ENCODE measurements at places on chromosomes 7 and 10.
A peak's percentile ranks its signal among the peaks of the same experiment; 100 is the strongest.

GRCh38 chr7:22386865-22387264 lies 29.9 kb upstream of the RAPGEF5 start:
- ATAC-seq = no peak

DNA sequence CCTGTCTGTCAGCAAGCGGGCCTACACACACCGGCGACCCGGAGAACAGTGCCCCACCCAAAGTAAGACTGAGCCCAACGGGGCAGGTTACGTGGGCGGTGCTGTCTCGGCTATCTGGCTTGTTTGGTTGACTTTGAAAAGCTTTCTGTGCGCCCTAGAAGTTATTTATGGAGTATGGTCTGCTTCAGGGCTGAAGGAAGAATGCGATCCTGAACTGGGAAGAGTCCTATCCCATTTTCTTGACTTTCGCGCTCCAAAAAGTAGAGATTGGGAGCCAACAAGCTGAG lies 1.5 kb downstream of the INA start:
- no peak for ATAC-seq

- no peak for ATAC-seq
These were observed 72.0 kb downstream of the PARP12 start for GRCh38 chr7:139990571-139991268.

GRCh38 chr10:97463363-97464132 lies 17.6 kb downstream of the ZDHHC16 start:
- ATAC-seq = peak; percentile 59

- ATAC-seq = peak; percentile 91
These were observed 673.4 kb downstream of the AUTS2 start for GRCh38 chr7:70271617-70272081.

DNA sequence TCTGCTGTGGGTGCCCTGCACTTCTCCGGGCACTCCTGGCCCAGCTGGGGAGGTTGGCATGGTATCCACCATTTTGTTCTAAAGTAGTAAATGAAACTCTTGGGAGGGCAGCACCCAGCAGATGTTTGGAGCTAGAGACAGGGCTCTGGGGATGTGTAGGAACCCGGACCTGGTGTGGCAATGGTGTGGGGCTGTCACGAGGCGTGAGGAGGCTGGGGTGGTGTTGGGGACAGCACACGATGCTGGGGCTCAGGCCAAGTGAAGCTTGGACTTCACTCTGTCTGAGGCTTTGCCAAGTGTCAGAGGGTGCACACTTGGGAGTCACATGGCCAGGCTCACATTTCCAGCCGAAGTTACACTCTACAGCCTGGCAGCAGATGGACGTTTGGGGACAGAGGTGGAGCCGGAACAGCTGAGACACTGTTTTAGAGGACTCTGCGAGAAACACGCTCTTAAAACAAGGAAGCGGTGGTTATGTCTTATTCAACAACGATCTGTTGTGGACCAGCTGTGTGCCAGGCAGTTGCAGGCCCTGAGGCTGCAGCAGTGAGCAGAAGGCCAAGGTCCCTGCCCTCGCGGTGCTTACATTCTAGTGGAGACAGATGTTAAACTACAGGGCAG lies 118.2 kb downstream of the CUX1 start:
- no peak for ATAC-seq

DNA sequence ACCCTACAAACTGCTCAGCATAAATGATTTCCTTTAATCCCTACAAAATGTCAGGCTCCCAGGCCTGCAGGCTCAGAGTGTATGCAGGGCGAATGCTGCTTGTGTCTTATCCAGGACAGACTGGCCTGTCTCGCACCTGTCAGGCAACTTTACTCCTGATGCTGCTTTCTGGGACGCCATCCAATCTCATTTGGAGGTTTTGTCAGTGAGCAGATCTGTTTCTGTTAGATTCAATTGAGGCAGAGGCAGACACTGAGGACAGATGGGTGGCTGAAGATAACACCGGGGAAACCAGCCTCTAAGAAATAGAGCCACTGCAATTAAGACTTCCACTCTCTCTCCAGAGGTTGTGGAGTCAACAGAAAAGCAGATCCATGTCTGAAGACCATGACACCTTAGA lies 115.6 kb downstream of the DPP6 start:
- ATAC-seq = no peak

Measured in motor neuron (in vitro differentiated cells).